Stimulated activated CD4-positive, alpha-beta T cell treated with anti-CD3 and anti-CD28 coated beads, Interleukin-2, amount 100 ng/mL, for 24 hours (primary cell): ENCODE measurements at places on chromosomes 1 and 21.

DNA sequence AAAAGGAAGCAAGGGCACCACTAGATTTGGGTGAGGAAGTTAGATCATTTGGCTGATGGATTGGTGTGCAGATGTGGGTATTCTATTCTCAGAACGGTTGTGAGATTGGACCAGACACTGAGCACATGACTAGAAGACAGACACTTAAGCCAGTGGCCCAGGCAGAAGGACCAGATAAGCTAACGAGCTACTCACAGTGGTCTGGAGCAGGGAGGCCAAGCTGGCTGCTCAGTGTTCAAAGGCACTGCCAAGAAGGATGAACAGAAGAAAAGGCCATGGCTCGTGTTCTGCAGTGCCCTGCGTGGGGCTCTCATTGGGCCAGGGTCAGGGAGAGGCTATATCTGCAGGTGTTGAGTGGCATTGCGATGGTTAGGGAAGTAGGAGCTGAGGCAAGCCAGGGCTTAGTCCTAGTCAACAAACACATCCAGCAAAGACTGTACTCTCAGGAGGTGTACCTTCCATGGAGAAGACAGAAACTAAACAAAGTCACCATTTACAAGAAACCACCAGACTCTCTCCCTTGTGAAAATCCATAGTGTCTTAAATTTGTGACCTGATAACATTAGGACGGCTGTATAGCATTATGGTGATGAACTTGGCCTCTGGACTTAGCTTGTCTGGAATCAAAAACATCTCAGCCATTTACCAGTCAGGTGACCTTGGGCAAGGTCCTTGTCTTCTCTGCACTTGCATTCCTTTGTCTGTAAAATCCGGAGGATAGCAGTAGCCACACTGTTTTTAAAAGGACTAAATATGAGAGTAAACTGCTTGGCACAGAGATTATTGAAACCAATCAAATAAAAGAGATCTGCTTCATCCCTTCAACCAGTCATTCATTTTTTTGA, 274.5 kb downstream of the SIPA1L2 start:
- no peak for DNase-seq

GRCh38 chr1:181812208-181812607, 249.3 kb downstream of the ZNF648 start:
- no peak for DNase-seq

- DNase-seq = no peak
Observed at GRCh38 chr1:65478379-65479026, 58.0 kb downstream of the LEPR start.

- no peak for DNase-seq
Observed at GRCh38 chr1:76944942-76945341, 77.7 kb downstream of the ST6GALNAC5 start.

- DNase-seq = no peak
Observed at GRCh38 chr1:213988507-213989001, 781 bp downstream of the PROX1 start.

GRCh38 chr1:172383536-172383935, 36.9 kb upstream of the C1orf105 start:
- no peak for DNase-seq

- DNase-seq = no peak
Observed at GRCh38 chr1:214318356-214318755, 37.4 kb downstream of the SMYD2 start.

DNA sequence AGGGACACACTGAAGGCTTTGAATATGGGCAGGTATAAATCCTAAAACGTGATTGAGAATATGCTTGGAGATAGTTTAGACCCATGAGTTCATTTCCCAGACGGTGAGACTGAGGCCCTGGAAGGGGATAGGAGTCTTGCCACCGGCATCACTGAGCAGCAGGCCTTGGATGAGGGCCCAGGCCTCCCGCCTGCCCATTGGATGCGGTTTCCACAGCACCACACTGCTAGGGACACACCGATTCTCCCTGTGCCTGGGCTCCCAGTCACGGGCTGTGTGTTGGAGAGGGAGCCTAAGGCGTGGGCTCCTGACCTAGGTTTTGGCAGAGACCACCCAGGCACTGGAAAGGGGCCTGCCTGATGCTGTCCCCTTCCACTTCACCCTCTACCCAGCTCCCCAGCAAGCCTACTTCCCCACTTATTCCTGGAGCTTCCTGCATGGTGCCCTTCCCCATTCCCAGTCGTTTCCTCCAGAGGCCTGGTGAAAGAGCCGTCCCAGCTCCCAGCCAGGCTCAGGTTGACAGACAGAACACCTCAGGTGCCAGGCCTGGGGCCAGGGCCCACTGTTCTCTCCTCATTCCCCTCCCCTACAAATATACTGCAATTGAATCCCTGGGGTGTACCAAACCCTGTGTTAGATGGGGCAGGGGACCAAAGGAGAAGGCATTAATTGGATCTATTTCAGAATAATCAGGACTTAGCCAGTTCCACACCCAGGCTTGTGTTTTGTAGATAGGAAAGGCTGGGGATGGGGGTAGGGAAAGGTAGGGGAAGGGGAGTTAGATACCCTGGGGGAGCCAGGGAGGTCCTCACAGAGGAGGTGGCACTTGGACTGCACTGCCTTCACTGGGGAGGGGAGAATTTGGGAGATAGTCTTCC, 3.4 kb downstream of the FOXO6 start:
- DNase-seq = no peak

DNA sequence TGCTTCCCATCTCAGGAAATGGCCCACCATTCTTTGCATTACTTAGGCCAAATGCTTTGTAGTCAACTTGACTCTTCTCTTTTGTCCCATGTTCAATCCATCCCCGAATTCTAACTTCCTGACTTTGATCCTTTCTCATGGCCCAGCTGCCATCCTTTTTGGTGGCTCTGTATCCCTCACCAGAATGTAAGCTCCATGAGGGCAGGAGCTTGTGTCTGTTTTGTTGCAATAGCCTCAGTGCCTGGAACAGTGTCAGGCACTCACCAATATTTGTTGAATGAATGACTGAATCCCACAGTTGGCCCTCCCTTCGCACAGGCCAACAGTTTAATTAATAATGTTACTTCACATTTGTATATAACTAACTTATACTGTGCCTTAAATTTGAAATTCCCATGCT, 3.1 kb upstream of the PARP1 start:
- no peak for DNase-seq

- DNase-seq = no peak
Observed at GRCh38 chr1:27010226-27010994, 2.2 kb downstream of the TENT5B start.

DNA sequence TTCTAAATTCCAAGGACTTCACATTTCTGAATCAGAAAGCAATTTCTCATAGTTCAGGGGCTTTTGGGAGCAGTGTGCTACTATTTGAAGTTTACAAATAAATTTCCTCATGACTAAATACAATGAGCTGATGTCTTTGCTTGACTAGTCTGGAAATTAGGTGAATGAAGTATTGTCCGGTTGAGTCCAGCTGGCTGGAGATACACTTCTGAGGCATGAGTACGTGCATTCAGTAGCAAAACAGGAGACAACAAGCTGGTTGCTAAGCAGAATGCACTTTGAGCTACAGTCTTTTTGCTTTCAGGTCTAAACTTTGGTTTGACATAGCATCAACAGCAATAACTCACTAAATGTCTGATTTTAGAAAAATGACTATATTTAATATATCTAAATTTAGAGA, 27.1 kb downstream of the ZNHIT6 start:
- no peak for DNase-seq

- DNase-seq = no peak
Observed at GRCh38 chr21:45388611-45389296, 16.2 kb upstream of the COL18A1 start.

GRCh38 chr1:17909634-17910033, 154.5 kb downstream of the ACTL8 start:
- DNase-seq = no peak

GRCh38 chr1:152185544-152186391, 26.7 kb upstream of the RPTN start:
- peak; percentile 17 for DNase-seq

- no peak for DNase-seq
Observed at GRCh38 chr1:232635279-232635678, 5.3 kb upstream of the SIPA1L2 start.

DNA sequence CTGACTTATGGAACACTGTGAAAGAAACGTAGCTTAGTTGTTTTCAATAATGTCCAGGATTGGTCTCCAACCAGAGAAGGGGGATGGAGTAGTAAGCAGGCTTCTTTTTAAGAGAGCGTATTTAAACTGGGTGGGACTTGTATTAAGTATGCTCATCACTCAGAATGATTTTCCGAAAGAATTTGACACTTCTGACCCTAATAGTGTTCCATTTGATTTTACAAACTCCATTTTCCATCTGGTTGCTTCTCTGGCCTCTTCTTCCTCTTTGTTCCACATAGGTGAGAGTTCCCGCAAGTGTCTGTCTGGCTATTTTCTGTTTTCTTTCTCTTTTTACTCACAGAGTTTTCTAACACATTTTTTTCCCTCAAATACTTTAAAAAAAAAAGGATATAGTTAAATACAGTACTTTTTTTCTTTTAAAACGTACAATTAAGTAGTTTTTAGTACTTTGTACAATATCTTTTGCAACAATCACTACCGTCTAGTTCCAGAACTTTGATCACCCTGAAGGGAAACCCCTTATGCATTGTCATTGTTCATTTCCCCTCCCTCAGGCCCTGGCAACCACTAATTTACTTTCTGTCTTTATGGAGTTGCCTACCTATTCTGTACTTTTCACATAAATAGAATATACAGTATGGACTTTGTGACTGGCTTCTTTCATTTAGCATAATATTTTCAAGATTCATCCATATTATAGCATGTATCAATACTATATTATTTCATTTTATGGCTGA, 67.0 kb downstream of the RASAL2 start:
- no peak for DNase-seq

GRCh38 chr1:69570356-69570755, 2.6 kb downstream of the LRRC7 start:
- no peak for DNase-seq

DNA sequence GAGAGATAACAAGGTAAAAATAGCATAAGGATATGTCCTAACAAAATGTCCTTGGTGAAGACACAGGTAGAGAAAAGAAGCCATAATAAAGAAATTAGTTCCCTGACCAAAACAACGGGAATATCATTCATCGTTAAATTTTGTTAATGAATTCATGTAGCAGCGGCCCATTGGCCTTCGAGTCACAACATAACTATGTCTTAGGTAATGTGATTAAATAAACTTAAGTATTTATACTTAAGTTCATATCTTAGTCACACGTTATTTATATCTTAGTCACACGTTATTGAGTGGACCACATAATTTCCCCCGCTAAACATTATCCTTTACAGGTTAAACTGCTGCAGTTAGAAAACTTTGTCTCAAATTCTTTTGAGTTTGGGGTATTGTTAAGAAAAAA, 1.2 kb downstream of the NEXN start:
- DNase-seq = no peak

- DNase-seq = no peak
Observed at GRCh38 chr1:64473367-64473766, 3.4 kb downstream of the CACHD1 start.

- no peak for DNase-seq
Observed at GRCh38 chr1:7043719-7044535, 258.7 kb downstream of the CAMTA1 start.

DNA sequence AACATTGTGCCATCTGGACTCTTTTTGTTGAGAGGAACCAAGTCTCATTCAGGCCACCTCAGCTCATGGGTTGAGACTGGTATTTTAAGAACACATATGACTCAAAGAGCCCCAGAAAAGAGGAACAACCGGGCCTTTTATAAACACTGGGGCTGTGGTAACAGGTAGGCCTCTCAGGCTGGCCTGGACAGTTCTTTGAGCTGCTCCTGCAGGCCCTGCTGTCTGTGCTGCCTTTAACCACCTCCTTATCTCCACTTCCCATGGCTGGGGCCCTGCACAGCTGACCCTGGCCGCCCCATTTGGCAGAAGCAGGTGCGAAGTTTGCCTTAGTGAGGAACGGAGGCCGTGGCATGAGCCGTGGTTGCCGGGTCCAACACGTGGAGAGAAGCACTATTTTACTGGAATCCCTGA, 163.3 kb downstream of the RHOU start:
- no peak for DNase-seq

- no peak for DNase-seq
Observed at GRCh38 chr1:46594063-46594462, 10.0 kb downstream of the MKNK1 start.

DNA sequence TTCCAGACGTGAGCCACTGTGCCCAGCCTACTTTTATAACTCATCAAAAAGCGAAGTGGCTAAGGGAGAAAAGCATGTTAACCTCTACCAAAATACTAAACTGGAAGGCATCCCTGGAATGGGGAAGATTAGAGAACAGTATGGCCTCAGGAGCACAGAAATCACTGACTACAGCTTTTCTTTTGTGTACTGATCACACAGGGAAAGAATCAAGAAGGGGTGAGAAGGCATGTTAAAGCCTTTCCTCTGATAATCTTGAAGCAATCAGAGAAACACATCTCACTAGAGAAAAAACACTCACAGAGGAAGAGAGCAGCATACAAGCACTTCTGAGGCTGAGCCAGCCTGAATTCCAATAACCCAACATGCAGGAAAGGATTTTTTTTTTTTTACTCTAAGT, 10.7 kb downstream of the PCAT6 start:
- no peak for DNase-seq

GRCh38 chr1:193558491-193559028, 372.1 kb upstream of the B3GALT2 start:
- peak; percentile 5 for DNase-seq

GRCh38 chr1:218123968-218124367, 161.1 kb upstream of the RRP15 start:
- DNase-seq = no peak

DNA sequence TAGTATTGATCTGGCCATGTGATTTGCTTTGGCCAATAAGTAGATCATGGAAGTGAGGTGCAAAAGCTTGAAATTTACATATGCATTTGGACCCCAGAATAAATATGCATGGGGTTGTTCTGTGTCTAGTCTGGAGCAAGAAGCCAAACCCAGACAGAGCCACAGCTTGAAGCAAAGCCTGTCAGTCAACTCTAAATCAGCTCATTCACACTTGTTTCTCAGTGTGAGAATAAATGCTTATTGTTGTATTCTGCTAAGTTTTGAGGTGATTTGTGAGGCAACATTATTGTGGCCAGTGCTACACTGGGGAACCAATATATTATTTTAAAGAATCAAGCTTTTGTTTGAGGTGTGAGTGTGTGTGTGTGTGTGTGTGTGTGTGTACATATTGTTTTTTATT, 12.2 kb upstream of the PGLYRP3 start:
- DNase-seq = no peak

- peak; percentile 72 for DNase-seq
Observed at GRCh38 chr1:175319112-175319911, 126.7 kb upstream of the KIAA0040 start.

DNA sequence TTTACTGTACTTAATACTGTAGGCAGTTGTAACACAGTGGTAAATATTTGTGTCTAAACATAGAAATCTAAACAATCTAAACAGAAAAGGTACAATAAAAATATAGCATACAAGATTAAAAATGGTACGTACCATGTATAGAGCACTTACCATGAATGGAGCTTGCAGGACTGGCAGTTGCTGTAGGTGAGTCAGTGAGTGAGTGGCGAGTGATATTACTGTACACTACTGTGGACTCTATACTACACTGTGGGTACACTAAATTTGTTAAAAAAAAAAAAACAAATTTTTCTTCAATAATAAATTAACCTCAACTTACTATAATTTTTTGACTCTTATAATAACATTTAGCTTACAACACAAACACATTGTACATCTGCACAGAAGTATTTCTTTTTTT, 39.5 kb upstream of the MYOCOS start:
- no peak for DNase-seq
